ENCODE measurements at places on chromosomes 4 and X.

- DNase-seq = no peak
These were observed 47.4 kb downstream of the TEX13A start for GRCh38 chrX:105173071-105173470.

DNA sequence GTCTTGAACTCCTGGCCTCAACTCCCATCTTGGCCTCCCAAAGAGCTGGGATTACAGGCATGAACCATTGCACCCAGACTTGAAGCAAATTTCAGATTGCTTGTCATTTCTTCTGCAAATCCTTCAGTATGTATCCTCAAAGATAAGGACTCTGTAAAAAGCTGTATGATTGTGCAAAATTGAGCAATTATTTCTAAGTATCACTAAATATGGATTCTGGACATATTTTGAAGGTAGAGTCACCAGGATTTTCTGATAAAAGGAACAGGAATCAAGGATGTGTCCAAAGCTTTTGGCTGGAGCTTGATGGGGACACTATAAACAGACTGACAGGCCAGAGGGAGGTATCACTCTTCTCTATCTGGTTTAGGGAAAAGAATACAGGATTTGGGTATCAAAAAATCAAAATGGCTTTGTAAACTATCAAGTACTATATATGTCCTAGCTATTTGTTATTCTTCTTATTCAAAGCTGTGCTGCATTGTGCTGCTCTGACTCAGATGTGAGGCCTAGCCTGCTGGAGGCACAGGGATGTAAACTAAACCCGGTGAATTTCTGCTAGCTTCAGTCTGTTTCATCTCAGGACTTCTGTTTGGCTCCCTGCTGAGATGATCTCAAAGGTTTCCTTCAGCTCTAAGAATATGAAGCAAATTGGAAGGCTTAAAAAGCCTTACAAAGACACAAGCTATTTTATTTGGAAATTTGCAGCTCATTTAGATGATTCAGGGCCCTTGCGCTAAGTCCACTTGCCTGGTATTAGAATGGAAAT is 8.3 kb downstream of the RPS4X start:
- no peak for DNase-seq

GRCh38 chrX:84469226-84469625 is 33.0 kb downstream of the HDX start:
- no peak for DNase-seq

GRCh38 chr4:135239964-135240363 is 1038.4 kb upstream of the PABPC4L start:
- DNase-seq = no peak
